A549 treated with Mapracorat at 1 μM for 4 hours (cell line): ENCODE measurements at places on chromosomes 5 and 9. TPM values are rescaled to one million over a fixed set of nuclear protein-coding genes. Genes with fewer than 3 reads are reported as not detected.

Gene FCN2
- total RNA-seq = not detected in 5 replicates

Gene SMIM33
- not detected in 5 replicates for total RNA-seq

Gene C5orf52
- not detected in 5 replicates for total RNA-seq

Gene GRM6
- total RNA-seq = not detected in 5 replicates

Gene GDA
- 0.48 to 1.4 TPM (median 1.0 TPM) in 5 replicates for total RNA-seq

Gene CFAP90
- 0.30 to 0.68 TPM (median 0.57 TPM) in 5 replicates for total RNA-seq

Gene SNCB
- total RNA-seq = 0.86 to 1.3 TPM (median 1.0 TPM) in 5 replicates

Gene GHR
- 0.03 to 0.07 TPM (median 0.06 TPM) in 3 of 5 replicates, not detected in the others for total RNA-seq

Gene SPINK7
- total RNA-seq = not detected in 5 replicates

Gene ARHGEF39
- 13.3 to 18.5 TPM (median 16.1 TPM) in 5 replicates for total RNA-seq

Gene SHC3
- total RNA-seq = 0.19 to 0.64 TPM (median 0.44 TPM) in 5 replicates

Gene PCDHA1
- total RNA-seq = 0.06 to 0.23 TPM (median 0.14 TPM) in 5 replicates

Gene LOX
- total RNA-seq = 1.2 to 2.1 TPM (median 1.7 TPM) in 5 replicates

Gene ECM2
- total RNA-seq = 0.10 to 0.16 TPM (median 0.15 TPM) in 5 replicates
